ENCODE measurements at places on chromosomes 5 and 9.

DNA sequence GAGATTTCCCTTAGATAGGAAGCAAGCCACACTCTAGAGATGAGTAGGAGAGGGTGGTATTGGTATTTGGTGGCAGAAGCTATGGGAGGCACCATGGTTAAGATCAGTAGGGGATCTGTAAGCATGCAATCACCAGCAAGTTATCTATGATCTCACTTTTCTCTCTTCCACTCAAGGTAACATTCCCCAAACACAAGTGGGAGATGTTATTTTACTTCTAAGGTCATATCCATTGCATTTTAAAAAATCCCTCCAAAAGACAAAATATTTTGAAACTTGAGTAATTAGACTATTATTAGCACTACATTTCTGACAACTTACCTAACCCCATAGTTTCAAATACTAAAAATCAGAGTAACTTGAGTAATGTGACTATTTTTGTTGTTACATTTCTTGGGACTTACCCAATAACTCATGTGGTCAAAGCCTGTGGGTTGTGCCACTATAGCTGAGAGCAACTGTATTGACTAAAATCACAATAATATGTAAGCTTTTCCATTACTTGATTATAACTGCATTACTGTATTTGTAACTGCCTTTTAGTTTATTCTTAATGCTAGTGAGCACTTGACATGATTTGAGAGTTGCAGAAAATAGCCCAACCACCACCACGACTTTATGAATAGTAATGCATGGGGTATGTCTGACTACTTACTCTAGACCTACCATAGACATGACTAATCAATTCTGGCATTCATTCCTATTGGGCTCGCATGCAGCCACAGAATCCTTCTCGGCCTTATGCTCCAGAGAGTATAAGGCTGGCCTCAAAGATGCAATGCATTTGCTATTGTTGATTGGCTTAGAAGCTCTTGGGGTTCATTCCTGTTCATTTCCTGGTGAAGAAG, 264.7 kb downstream of the TRIM32 start:
- peak; percentile 87 for DNase-seq

GRCh38 chr5:81023261-81023970, 63.3 kb downstream of the RASGRF2 start:
- DNase-seq = no peak

GRCh38 chr9:100515578-100516494, 42.9 kb downstream of the TMEFF1 start:
- DNase-seq = no peak

DNA sequence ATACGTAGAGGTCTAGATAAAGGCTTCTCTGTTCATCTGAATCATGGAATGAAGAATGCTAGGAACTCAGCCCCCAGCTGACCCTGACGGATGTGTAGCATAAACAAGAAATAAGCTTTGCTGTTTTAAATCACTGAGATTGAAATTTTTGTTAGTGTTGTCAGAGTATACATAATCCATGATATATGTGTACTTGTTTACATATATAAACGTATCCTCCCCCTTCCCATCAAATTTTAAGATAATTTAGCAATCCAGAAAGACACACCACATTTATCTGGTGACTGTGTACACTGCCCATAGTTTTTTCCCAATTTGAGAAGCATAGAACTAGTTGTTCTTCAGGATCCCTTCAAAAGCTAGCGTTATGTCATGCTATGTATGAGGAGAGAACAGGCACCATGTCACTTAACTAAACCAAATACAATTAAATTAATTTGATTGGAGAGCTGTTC, 80.8 kb upstream of the OSMR start:
- no peak for DNase-seq

DNA sequence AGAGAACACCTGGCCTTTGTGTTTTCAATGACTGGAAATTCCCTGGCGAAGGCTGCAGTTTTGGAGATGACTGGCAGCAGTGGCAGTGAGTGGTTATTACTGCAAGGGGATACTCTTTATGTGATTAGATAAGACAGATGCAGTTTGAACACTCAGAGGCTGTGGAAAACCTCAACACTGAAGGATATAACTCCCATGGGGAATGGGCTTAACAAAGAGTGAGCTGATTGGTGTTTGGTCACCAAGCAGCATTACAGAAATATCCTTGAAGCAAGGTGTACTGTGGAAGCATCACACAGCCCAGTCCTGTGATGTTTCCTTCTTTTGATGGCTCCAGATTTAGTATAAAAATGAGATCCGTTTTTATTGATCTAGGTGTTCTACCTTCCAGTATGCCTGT, 490.7 kb upstream of the PTPRD start:
- DNase-seq = no peak

GRCh38 chr5:33008751-33009418, 297.8 kb downstream of the NPR3 start:
- DNase-seq = no peak

DNA sequence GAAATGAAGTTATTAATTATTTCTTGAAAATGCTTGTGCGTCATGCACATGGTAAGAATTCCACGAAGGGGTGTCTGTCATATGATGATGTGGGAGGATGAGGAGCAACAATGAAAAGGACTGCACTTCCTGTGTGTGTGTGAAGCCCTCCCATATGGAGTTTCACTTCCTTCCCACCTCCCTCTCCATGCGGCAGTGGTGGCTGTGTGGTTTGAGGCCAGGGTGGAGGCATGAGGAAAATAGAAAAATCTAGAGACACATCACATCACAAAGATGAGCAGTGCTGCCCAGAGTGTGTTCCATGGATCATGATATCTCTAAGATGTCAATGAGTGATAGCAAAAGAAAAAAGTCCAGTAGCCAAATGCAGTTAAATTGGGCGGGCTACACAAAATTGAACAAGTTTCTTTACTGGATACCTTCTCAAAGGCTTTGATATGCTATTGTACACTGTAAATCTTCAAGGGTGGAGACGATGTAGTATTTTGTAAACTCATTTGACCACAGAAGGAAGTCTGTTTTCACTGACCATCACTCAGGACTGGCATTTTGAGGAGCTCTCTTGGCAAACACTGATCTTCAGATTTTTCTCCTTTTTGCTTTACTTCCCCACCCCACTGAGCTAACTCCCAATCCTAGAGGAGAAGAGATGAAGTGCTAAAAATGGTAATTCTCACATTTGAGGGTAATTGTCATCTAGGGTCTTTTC, 55.7 kb upstream of the EQTN start:
- no peak for DNase-seq

DNA sequence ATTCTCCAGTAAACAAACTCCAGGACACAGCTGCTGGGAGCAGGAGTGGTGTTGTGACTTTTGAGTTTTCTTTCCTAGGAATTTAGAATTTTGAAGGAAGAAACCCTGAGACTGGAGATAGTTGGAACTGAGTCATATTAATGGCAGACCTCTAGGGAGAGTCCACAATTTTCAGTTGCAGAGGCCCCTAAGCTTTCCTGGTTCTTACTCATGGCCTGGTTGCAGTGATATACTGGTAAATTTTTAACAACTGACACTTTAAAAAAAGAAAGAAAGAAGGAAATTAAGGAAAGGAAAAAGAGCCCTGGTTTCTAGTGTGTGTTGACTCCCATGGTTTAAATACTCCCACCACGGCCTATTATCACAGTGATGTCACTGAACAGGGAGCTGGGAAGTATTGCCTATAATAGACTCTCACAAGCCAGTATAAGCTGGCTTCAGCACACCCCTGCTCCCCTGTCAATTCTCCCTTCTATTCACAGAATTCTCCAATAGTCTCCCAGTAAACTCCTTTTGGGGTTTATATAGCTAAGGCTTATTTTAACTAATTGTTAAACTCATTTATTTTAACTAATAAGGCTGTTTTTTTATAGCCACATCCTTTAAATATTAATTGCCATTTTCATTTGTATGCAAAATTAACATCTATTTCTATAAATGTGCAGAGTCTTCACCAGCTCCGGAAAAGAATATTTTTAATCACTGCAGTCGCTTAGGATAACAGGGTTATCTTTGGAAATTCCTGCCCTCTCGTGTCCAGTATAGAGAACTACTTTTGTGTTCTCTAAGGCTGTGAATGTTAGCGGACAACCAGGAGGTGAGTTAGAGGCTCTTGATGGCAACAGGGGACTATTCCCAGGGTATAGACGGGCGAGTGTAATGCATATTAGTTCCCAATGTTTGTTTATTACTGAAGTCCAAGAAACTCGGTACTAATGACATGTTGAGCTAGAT, 59.7 kb downstream of the GGTA1 start:
- peak; percentile 40 for DNase-seq

- no peak for DNase-seq
Observed at GRCh38 chr5:31990701-31991110, 183.4 kb downstream of the GOLPH3 start.

GRCh38 chr5:161385027-161385426, 161.5 kb downstream of the GABRB2 start:
- DNase-seq = no peak

- no peak for DNase-seq
Observed at GRCh38 chr5:157657516-157657915, 5.3 kb upstream of the SOX30 start.

- no peak for DNase-seq
Observed at GRCh38 chr5:179766021-179766725, 27.6 kb upstream of the LTC4S start.

DNA sequence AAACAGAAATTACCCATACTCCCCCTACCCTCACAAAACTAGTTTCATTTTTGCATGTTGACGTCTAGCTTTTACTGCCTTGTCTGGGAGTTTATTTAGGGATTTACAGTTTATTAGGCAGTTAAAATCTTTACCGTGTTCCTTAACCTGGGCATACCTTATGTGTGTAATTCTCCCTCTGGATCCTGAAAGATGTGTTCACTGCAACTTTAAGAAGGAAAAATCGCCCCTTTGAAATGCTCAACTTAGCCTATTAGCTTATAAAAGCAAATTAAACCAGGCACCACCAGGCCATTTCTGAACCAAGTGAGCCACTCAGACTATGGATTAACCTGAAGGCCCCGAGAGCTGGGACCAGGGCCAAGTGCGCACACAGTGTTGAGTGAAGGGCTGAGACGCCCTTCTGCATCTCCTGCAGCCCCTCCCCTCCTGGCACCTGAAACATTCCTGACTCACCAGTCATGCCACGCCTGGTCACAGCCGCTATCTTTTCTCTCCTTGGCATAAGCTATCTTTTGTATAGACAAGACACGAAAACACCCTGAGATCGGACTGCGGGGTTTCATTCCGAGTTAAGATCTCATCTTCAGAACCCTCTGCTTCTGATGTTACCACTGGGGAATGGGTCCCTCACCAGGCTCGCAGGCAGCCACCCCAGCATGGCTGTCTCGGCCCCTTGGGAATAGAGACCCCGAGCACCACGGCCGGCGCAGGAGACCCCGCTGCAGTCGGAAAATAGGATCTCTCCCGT, 111.9 kb downstream of the ROR2 start:
- no peak for DNase-seq

DNA sequence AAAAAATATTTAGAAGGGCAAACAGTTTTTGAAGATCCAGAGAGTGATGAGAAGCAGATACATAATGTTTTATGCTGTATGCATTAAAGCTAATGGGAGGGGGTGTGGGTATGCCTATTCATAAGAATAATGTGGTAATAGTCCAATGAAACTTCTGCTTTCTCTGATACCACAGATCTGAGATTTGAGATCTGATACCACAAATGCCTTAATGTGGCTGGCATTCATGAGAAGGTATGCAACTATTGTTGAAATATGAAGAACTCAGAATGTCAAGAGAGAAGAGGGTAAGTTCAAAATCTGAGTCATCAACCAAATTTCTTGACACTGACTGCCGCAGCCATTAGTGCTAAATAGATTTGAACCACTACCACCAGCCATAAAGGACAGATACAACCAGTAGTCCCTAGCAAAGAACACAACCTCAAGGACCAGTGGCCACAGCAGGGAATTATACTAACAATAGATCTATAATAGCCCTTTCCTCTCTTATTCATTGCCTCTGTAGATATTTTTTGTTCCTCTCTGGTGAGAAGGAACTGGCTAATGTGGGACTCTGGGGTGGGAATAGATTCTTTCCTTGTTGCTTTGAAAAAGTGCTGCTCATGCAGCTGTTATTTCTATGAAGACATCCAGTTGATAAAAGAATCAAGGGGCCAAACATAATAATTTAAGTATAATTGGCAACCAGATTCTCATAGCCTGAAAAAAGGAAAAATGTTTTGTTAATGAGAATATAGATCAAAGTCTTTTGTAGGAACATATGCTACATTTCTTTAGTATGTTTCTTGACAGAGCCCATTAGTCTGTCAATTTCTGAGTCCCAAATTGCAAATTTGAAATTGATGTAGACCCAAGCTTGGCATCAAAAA, 256.5 kb upstream of the ZNF608 start:
- DNase-seq = no peak

- DNase-seq = no peak
Observed at GRCh38 chr5:101915554-101915953, 380.5 kb downstream of the SLCO4C1 start.

DNA sequence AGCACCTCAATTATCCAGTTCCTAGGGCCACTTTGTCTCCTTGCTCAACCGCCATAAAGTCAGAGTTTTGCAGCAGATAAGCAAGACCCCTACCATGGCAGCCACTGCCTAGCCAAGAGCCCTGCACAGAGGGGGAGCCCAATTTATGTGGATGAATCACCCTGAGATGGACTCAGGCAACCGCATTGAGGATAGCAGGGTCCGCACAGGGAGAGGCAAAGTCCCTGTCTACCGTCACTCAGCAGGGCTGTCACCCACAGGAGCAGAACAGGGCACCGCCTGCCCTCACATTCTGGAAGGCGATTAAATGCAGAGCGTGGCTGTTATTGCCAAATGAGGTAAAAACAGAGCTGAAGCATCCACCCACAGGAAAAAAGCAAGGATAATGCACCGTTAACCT, 1.7 kb downstream of the FBP2 start:
- DNase-seq = no peak

GRCh38 chr5:84274585-84275468, 109.9 kb downstream of the EDIL3 start:
- peak; percentile 2 for DNase-seq

GRCh38 chr5:127739807-127740384, 36.7 kb downstream of the CCDC192 start:
- no peak for DNase-seq

GRCh38 chr5:138686668-138687067, 66.6 kb upstream of the CTNNA1 start:
- no peak for DNase-seq

DNA sequence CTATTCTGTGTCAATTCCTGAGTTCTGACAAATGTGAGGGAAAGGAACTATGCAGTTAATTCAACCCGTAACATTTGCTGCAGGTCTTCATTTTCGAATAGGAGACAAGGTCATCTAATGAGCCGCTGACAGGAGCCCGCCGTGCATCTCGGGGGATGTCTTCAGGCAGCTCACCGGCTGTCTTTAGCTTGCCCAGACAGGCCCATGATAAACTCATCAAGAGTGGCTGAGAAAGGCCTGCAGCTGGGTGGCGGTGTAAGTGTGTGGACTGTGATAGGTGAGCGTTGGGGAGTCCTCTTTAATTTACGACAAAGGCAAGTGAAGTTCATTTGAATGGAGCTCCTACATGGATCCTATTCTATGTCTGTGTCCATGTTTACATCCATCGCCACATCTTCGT, 190.5 kb downstream of the ADCY2 start:
- DNase-seq = no peak

- no peak for DNase-seq
Observed at GRCh38 chr5:179199246-179199645, 139.1 kb downstream of the ZNF354C start.

Measured in AG08396 (cell line).